ENCODE measurements at places on chromosomes 3 and 15.
A peak's percentile ranks its signal among the peaks of the same experiment; 100 is the strongest.

DNA sequence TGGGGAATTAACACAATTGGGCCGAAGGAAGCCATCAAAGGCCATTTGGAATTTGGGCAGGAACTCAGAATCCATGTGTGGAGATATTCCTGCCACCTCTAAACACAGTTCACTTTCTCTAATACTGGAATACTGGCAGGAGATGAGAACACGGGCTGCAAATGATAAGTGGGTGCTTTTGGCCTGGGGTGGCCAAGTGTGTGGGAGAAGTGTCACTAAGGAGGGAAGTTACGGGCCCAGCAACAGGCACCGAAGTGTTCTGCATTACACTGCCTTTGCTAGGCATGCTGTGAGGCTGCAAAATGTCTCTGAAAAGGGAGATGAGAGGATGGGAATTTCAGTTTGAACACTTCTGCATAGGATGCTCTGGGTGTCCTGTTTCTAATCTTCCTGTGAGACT lies 89.4 kb upstream of the FEZF2 start:
- no peak for DNase-seq

DNA sequence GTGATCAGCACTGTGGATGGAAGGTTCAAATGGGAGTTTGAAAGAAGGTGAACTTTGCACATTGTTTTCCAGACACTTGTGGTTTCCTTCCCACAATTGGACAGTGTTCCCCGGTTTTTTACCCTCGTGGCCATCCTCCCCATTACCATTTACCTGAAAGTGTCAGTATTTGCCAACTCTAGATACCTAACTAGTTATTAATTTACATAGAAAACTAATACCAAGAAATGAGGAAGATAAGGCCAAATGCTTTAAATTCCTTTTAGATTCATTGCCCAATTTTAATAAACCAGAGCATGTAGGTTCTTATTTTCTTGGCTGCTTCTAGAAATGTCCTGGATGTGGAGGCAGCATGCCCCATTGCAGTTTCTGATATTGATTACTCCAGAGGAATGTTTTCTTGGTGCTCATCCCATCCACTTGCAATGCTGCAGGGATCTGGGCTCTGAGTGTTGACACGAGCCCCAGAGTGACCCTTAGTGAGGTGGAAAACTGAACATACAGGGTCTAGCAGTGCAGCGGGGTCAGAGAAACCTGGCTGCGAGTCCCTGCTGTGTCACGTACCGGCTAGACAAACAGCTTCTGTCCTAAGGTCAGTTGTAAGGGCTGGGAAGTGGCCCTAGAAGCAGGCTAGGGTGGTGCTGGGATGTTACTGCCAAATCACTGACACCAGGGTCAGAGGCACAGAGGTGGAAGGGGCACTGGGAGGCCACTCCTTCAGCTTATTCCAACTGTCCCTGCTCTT lies 23.5 kb downstream of the LSM3 start:
- no peak for DNase-seq

GRCh38 chr3:188914552-188914951 lies 257.2 kb upstream of the TPRG1 start:
- DNase-seq = no peak

GRCh38 chr3:14403619-14404155 lies 1.3 kb downstream of the SLC6A6 start:
- no peak for DNase-seq

DNA sequence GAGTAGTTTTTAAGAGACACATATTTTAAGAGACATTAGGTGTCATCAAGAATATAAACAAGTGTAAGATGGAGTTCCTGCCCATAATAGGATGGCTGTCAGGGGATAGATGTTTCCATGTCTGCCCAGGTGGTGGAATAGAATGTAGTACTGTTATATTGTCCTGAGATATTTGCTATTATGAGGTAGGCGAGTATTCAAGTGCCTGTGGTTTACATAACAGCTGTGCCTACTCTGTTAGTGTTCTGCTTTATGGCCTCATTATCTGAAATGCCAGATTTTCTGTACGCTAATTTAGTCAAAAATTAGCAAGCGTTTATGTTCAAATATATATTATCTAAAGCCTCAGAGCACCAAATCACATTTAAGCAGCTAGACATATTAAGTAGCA lies 360.2 kb upstream of the ROPN1 start:
- no peak for DNase-seq

DNA sequence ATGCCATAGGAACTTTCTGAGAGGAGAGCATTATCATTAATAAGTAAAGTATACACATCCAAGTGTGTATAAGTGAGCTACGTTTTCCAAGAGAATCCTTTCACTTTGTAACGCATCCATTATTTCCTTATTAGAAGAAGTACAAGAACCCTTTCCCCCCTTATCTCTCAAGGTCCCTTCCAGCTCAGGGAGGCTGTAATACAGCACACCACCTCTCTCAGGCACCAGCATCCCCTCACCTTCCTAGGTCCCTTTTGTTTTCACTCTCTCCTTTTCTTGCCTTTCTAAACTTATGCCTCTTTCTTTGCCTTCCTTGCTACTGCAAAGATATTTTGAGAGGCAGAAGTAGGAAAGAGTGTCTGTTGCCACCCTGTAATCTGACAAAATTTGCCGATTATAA lies 446.0 kb downstream of the GRM7 start:
- DNase-seq = no peak

GRCh38 chr15:69794645-69795469 lies 302.9 kb downstream of the TLE3 start:
- no peak for DNase-seq

- DNase-seq = no peak
Measured at GRCh38 chr3:30855400-30856292, 38.8 kb downstream of the GADL1 start.

DNA sequence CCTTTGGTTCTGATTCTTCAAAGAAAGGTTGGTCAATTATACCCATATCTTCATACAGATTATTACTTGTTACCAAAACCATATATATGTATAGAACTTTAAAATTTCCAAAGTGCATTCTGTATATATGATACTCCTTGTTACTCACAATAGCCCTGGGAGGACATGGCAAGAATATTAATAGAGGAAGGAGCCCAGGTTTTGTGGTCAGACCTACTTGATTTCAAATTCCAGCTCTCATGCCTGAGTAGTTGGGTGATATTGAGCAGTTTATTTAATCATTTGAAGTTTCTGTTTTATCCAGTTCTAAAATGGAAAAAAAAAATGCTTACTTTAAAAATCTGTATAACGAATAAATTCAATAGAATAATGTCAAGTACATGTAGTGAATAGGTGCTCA lies 2.5 kb downstream of the IL1RAP start:
- no peak for DNase-seq

- DNase-seq = no peak
Measured at GRCh38 chr3:79012946-79013362, 754.8 kb downstream of the ROBO1 start.

- DNase-seq = no peak
Measured at GRCh38 chr3:39780352-39780751, 29.1 kb upstream of the MYRIP start.

- DNase-seq = no peak
Measured at GRCh38 chr15:48856942-48857341, 21.0 kb upstream of the EID1 start.

DNA sequence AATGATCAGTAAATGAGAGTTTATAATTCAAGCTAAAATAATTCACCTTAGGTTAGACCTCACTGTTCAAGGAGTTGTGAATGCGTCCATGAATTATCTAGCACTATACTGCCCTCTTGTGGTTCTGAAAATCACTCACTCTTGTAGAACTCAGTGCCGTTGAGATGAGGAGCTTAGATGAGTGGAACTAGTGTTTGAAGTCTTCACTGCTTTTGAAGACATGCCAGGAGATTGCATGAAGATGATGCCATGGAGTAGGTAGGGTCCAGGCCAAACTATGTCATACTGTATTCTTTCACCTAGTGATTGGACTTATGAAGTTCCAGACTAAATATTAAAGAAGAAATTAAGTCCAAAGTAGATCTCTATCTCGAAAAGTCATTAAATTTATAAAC lies 28.8 kb downstream of the LYSMD4 start:
- DNase-seq = peak; percentile 20

DNA sequence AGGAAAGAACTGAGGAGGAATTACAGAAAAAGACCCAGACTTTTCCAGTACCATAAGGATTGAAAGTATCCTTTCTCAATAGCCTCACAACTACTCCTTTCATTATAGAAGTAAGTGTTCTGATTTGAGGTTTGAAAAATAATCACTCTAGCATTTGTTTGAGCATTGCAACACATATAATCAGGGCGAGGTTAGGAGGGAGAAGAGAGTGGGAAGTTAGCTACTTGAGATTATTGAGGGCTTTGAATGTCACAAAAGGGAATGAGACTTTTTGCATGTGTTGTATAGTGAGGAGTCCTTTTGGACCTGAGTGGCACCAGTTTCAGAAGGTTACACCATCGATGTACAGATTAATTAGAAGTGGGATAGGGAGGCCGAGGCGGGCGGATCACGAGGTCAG lies 65.2 kb upstream of the TNIK start:
- DNase-seq = no peak

GRCh38 chr3:30751610-30752299 lies 142.7 kb downstream of the GADL1 start:
- peak; percentile 49 for DNase-seq

- DNase-seq = no peak
Measured at GRCh38 chr3:70531063-70531657, 218.7 kb upstream of the MDFIC2 start.

DNA sequence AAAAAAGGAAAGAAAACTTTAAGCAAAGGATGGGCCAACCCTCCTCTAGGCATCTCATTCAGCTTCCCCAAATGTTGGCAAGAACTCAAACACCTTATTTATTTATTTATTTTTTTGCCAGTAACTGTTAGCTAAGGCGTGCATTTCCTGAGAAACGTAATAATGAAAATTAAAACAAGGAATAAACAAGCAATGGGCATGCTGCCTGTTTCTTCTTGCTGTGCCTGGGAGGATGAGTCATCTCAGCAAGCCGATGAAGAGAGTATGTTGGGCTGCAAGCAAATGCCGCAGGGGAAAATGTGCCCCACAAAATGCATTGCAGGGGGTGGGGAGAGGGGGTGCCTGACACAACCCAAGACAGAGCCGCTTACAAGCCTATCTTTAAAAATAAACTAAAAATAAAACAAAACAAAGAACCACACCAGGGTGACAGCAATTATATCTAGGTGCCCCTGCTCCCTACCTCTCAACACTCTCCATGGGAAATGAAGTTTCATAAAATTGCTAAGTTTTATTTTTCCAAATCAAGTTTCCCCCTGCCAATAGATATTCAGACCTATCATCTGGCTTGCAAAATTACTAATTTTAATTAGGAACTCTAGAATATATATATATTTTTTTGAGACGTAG lies 40.3 kb downstream of the EIF4E3 start:
- no peak for DNase-seq

DNA sequence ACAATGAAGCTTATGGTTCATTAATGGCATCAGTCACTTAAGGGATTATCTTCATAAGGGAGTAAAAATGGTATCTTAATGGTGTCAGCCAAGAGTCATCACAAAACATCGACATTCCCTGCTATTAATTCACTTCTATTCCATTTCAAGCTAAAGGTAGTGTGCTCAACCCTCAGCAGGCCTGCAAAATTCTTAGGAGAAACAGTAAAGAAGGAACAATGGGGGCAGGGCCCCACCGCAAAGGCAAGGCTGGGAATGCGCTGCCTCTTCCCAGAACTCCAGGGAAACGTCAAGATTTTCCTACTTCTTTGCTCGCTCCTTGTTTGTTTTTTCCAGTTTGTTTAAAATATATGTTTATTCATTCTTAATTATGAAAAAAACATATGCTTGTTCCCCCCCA lies 187.3 kb upstream of the TSC22D2 start:
- DNase-seq = no peak

DNA sequence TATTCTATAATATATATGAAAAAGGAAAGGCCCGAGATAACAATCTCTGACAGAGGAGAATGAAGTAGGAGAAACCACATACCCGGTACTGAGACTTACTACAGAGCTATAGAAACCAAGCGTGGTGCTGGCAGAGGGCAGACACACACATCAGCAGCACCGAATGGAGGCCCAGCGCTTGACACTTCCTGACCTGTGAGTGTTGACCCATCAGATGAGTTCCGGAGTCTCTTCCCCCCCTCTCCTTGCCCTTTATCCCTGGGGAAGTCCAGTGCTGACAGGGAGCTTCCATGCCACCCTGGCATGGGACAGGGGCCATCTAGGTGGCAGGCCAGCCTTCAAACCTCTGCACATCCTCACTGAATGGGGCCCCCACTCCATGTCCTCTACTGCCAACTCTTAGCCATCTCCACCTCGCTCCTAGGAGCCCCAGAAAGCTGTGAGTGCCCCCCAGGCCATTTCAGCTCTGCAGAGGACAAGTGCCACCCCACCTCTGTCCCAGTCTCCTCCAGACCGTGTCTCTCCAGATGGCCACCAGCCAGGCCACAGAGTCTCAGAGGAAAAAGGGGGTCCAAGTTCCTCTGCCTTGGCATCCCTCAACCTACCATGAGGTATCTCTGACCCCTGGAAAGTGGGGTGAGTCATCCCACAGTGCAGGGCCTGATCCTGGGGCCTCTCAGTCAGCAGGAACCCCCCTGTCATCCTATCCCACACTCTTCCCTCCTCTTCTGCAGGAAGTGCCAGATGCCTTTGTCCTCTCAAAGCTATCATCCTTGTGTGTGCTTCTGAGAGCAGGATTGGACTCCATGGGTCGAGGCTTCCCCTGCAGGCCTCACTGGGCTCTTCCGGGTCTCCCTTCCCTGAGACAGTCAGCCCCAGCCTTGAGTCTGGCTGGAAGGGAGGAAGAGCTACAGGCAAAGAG lies 116.5 kb upstream of the ALDH1A3 start:
- DNase-seq = no peak

GRCh38 chr3:10398341-10398740 lies 77.4 kb upstream of the SEC13 start:
- no peak for DNase-seq

DNA sequence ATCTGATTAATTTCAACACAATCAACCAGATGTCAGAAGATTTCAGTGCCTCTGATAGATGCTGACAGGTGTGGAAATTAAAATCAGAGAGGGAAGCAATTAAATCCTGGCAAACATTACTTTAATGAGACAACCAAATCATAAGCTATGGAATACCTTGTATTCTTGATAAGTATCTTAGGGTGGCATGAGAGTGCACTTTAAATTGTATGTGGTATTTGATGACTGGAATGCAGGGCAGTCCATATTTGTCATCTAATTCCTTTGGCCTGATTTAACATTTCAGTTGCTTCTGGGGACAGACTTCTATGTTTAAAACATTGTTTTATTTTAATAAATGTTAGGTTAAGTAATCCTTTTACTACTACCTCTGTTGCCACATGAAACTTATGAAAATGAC lies 184.1 kb downstream of the LPP start:
- no peak for DNase-seq

DNA sequence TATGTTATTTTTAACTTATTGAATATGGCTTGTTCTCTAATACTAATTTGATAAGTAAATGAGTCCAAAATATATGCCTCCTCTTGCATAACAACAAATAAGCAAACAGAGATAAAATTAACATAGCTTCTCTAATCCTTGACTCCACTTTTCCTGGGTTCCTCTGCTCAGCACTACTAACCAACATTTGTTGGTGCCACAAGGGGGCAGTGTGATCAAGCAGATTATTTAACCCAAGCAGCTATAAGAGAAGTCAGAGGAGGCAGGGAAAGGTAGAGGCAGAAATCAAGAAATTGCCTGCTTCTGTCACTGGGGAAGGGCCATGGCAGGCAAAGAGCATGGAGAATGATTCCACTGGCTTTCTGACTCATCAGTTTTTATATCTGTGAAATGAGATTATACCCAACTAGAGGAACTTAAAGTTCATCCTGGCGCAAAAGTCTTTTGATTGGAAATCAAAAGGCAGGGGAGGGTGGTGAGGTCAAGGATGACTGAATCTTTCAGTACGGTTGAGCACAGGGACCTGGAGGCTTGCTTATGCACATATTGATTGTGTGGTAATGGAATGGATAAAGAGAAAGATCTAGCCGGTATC lies 152.2 kb downstream of the IGSF11 start:
- peak; percentile 69 for DNase-seq

GRCh38 chr15:83123529-83123928 lies 16.1 kb downstream of the TM6SF1 start:
- DNase-seq = no peak
